ENCODE measurements at places on chromosomes 12 and 14.
A peak's percentile ranks its signal among the peaks of the same experiment; 100 is the strongest.

- peaks cover 4% of the 10 kb centered on the region for H3K36me3 ChIP-seq
- H3K27ac ChIP-seq = no peak overlapping the region
- H3K4me1 ChIP-seq = no peaks in the 10 kb centered on the region
- no peaks in the 10 kb centered on the region for H3K27me3 ChIP-seq
- no peak overlapping the region for H3K4me3 ChIP-seq
Observed at GRCh38 chr14:102493096-102493495, 16.5 kb downstream of the ANKRD9 start.

DNA sequence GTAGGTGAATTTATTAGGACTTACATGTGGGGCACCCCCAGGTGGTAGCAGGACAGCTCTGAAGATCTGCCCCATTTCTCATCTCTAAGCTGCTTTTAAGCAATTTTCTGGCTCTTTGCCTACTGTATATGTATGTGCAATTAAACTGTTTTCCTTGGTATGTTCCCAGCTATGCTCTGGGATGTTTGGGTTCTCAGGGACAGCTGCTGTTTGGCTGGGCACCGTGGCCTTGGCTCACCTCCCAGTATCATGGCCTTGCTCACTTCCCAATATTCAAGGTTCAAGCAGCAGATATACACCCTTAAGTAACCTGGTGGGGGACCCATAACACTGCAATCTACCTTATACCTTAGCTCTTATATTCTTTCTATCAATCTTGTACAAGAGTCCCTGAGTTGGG lies 53.7 kb upstream of the KITLG start:
- no peaks in the 10 kb centered on the region for H3K4me1 ChIP-seq
- no peaks in the 10 kb centered on the region for H3K36me3 ChIP-seq
- H3K27ac ChIP-seq = no peak overlapping the region
- peak; percentile 36 for ATAC-seq
- no peak overlapping the region for H3K4me3 ChIP-seq

- no peak overlapping the region for H3K27ac ChIP-seq
- no peak overlapping the region for H3K4me3 ChIP-seq
- no peak for ATAC-seq
- no peaks in the 10 kb centered on the region for H3K27me3 ChIP-seq
Observed at GRCh38 chr12:67661311-67662021, 12.9 kb downstream of the DYRK2 start.

DNA sequence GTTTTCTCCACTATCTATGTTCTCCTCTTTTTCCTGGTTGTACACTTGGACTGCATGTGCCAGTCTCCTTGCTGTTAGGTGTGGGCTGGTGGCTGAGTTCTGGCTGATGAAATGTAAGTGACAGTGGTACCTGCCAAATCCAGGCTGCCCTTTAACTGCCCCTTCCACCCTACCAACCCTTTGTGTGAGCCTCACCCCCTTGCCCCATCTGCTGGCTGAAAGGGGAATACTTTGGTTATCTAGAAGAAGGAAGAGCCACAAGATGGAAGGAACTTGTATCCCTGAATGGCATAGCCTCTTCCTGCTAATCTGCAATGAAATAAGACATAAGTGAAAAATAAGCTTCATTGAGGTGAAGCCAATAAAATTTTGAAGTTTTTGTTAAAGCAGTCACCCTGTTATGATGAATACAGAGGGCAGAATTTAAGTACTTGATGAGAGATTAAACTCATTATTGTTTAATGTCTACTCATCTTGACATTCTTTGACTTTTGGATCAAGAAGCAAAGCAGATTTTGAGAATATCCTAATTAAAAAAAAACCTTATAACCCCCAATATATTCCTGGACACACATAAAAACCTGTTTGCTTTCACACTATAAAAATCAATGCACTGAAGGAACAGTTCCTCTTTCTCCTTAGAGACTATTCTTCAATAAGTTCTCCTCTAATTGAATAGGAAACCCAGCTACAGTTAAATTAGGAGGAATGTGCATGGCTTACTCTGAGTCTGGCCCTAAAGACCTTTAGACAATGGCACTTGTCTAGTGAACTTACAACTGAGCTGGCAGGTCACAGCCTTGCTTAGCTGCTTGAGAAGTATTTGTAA lies 262.6 kb upstream of the BTG1 start:
- no peak overlapping the region for H3K4me3 ChIP-seq
- no peaks in the 10 kb centered on the region for H3K27me3 ChIP-seq
- peak overlapping the region; percentile 62 for H3K27ac ChIP-seq
- no peaks in the 10 kb centered on the region for H3K36me3 ChIP-seq

- H3K36me3 ChIP-seq = peaks cover 18% of the 10 kb centered on the region
- H3K27me3 ChIP-seq = no peaks in the 10 kb centered on the region
- H3K27ac ChIP-seq = no peak overlapping the region
- ATAC-seq = no peak
Observed at GRCh38 chr14:89420502-89420901, 3.5 kb upstream of the FOXN3 start.

GRCh38 chr12:116943419-116944372 lies 32.9 kb downstream of the FBXW8 start:
- no peak for ATAC-seq
- peaks cover 65% of the 10 kb centered on the region for H3K36me3 ChIP-seq
- H3K4me1 ChIP-seq = peaks cover 5% of the 10 kb centered on the region
- H3K27me3 ChIP-seq = no peaks in the 10 kb centered on the region
- H3K4me3 ChIP-seq = no peak overlapping the region
- no peak overlapping the region for H3K27ac ChIP-seq

GRCh38 chr12:51421266-51421884 lies 3.3 kb upstream of the SLC4A8 start:
- no peak for ATAC-seq
- H3K4me1 ChIP-seq = peaks cover 6% of the 10 kb centered on the region
- no peak overlapping the region for H3K4me3 ChIP-seq
- no peak overlapping the region for H3K27ac ChIP-seq

- no peaks in the 10 kb centered on the region for H3K27me3 ChIP-seq
- H3K27ac ChIP-seq = peak overlapping the region; percentile 98
- ATAC-seq = peak; percentile 34
- peak overlapping the region; percentile 92 for H3K4me3 ChIP-seq
- peaks cover 76% of the 10 kb centered on the region for H3K4me1 ChIP-seq
Observed at GRCh38 chr12:6534945-6535696, 804 bp downstream of the GAPDH start.
